ENCODE measurements at places on chromosomes 7 and 10.

DNA sequence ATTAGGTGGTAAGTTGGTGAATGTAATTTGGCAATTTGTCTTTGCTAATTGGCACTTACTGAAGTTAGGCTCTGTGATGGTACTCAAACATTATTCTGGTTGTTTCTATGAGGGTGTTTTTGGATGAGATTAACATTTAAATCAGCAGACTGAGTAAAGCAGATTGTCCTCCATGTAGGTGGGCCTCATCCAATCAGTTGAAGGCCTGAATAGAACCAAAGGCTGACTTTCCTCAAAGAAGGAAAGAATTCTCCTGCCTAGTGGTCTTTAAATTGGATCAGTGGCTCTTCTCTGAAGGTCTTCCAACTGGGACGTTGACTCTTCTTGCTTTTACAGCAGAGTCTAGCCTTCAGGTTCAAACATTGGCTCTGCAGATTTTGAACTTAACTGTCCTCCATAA, 278.3 kb downstream of the KIF20B start:
- DNase-seq = no peak

- DNase-seq = no peak
Observed at GRCh38 chr7:91526404-91526803, 262.2 kb downstream of the FZD1 start.

GRCh38 chr7:129123510-129123857, 21.0 kb upstream of the TSPAN33 start:
- no peak for DNase-seq

DNA sequence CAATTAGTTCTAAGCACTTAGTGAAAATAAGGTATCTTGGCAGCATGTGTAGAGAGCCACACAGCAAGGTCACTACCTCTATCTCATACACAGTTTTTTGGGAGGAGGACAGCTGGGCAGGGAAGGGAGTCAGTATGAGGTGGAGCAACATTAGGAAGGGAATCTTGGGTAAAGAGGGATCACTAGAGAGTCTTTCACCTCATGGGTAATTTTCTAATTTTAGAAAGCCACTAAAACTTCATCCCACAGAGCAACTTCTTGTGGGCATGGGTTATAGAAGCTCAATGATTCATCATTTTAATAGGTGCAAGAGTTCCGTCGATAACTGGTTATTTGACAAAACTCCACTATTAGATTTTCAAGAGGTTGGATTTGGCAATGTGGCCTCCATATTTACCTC, 2.5 kb downstream of the NRAP start:
- no peak for DNase-seq

GRCh38 chr10:72276421-72277339, 3.0 kb downstream of the DDIT4 start:
- peak; percentile 44 for DNase-seq

GRCh38 chr10:30432622-30433305, 1.2 kb upstream of the MAP3K8 start:
- no peak for DNase-seq

DNA sequence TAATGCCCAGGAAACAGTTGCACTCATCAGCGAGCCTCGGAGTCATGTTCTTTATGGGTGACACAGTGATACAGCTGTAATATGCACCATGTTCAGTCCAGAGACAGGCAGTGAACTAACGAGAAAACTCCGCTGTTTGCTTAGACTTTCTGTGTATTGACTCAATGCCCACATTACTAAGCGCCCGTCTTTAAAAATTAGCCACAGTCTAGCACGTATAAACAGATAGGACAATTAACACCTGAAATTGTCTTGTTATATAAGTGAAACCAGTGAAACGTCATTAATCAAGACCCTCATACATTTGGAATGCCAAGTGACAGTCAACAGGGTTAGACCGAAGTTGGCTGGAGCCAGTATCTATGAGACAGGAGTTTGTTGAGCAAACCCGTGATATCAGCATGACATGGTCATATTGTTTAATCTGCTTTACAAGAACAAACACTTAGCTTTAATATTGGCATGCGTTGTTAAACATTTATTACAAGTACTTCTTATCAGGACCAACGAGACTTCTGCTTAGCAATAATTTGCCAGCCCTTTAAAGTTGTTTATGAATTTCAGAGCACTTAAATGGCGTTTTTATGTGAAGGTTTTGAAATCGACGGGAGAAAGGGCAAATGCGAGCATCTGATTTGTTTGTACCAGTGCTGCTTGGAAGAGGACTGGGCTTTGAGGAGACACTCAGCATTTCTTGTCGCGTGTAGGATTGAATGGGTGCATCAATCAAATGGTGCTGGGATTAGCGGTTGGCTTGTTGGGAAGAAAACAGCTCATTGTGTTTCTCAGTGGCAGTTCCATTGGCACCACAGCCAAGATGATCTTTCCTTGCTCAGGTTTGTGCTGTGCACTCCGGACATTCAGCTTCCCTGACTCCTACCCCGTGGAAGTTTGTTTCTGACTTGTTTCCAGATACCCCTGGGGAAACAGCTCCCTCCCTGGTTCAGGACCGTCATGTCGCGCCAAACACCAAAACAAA, 56.3 kb downstream of the CAMK1D start:
- DNase-seq = no peak

- DNase-seq = no peak
Observed at GRCh38 chr7:131436384-131436783, 108.7 kb downstream of the MKLN1 start.

GRCh38 chr7:29808075-29808801, 1.9 kb downstream of the WIPF3 start:
- no peak for DNase-seq

GRCh38 chr10:48759113-48759901, 74.6 kb downstream of the WDFY4 start:
- peak; percentile 88 for DNase-seq

DNA sequence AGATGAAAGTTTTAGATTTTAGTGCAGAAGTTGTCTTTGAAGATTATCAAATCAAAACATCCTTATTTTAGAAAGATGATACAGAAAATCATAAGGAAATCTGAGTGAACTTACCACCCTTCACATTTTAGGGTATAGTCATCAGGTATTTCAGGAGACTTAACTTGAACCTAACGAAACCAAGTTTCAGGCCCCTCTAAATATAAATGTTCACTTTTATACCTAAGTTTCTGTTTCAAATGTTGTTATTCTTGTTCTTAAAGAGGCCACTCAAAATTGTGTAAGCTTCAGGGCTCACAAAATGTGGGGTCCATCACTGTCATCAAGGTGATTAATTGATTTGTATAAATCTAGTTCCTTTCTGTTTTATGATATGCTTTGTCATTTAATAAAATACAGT, 216.2 kb downstream of the KIAA1217 start:
- no peak for DNase-seq

GRCh38 chr10:92640107-92640506, 47.2 kb downstream of the KIF11 start:
- DNase-seq = no peak

- DNase-seq = no peak
Observed at GRCh38 chr10:18303851-18304801, 163.9 kb downstream of the CACNB2 start.

DNA sequence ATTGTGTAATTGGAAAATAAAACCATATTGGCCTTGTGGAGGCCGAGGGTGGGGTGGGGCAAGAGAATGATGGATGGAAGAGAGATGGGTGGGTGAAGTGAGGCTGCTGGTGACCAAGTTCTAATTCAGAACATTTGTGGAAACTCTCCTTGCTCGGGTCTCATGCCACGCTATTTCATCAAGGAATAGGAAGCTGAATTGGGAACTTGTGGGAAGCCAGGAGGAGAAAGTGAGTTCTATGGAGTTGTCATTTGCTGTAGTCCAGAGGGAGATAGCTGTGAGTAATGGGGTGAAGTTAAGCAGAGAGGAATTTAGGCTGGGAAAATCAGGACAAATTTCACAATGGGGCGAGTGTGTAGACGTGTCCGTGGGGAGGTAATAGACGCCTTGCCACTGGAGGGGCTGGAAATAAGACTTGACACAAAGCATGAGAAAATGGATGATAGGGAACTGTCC, 339.2 kb downstream of the LRMDA start:
- no peak for DNase-seq

DNA sequence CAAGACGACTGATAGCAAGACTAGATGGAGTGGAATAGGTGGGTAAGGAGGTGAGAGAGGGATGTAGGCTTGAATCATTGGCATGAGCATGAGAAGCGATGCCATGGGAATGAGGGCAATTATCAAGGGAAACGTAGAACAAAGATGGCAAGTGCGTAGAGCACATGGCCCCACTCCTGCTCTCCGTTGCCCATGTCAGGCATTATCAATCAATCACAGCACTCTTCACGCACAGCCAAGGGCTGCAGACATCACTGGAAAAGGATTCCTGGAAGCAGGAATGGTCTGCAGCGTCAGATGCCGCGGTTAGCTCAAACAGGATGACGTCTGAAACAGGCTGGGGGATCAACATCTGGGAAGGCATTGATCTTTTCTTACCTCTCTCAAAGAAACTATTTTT, 25.6 kb upstream of the GALNTL5 start:
- DNase-seq = no peak

- DNase-seq = no peak
Observed at GRCh38 chr7:31646942-31647341, 40.1 kb upstream of the PPP1R17 start.

GRCh38 chr10:76935941-76936613, 701.5 kb downstream of the KCNMA1 start:
- DNase-seq = no peak

GRCh38 chr7:15174485-15174884, 271.9 kb upstream of the DGKB start:
- no peak for DNase-seq
